ENCODE measurements at places on chromosomes 7 and 10.

- no peak for DNase-seq
These were observed 485 bp downstream of the ALOX5 start for GRCh38 chr10:45374350-45375052.

DNA sequence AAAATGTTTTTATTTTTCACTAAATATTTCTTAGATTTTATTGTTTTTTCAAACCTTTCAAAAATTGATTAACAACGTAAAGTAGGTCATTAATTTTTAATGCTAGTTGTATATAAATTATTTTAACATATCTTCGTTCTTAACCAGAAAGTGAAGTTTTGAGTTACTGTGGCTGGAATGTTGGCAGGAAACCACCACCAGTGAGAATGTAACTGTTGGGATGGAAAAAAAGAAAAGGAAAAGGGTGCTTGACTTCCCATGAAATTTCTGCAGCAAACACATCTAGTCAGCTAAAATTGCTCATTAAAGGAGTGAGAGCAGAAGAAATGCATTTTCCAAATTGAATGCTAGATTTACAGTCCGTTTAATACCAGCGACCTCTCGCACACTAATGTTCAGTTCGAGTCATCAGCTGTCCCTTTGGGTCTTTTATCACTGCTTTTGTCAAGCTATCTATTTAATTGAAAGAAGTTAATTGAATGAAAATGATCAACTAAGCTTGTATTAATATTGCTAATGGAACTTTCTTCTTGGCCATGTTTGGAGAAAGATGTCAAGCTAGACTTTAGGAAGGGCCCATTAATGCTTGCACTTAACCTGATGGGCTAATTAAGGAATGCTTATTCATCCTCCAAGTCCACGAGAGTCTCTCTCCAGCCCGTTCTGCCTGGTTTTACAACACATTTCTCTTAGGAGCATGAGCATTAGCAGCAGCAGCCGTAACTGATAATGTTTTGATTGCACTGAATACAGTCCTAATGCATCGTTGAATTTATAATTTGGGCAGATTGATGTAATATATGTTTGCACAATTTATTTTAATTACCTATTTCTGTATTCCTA, 70.1 kb downstream of the UBE3C start:
- no peak for DNase-seq

DNA sequence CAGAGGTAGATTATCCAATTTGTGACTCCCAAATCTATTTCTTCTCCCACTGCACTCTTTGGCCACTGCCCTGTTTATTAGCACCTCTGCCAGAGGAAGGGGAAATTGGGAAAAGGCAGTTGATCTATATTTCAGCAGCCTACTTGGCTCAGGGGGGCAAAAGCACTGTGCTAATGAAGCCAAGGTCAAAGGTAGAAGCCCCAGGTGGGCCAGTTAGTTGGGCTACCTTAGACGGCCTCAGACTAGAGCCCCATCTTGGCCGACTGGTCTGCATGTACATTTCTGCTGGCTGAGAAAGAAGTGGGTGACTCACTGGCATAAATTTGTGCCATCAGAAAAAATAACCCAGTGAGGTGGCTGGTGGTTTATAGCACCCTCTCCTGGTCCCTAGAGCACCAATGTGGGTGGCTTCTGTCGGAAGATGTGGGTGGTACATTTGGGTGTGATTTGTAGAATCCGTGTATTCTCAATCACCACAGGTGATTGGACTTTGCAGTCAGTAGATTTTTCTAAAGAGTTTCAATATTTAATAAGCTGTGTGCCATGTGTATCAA, 293.3 kb upstream of the MKI67 start:
- no peak for DNase-seq

- DNase-seq: no peak
These were observed 199.6 kb upstream of the SEMA3A start for GRCh38 chr7:84394219-84394618.

DNA sequence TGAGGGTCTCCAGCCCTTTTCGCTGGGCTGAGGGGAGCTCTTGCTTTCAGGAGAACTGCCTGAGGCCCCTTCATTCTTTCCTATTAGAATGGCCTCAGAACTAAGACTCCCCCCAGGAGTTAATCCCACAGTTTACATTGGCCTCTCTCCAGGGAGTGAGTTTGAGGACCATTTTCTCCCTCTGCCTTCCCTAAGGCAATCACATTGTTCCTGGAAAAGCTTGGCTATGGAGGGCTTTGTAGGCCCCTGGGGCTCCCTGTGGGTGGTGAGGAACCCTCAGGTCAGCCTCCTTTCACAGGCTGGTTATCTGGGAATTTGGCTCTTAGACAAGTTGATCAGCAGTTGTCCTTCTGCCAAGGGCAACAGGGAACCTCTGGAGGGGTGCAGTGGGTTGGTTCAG, 343.7 kb downstream of the RPS24 start:
- DNase-seq: no peak

- DNase-seq: no peak
These were observed 2.5 kb downstream of the ZEB1 start for GRCh38 chr10:31321396-31321941.

DNA sequence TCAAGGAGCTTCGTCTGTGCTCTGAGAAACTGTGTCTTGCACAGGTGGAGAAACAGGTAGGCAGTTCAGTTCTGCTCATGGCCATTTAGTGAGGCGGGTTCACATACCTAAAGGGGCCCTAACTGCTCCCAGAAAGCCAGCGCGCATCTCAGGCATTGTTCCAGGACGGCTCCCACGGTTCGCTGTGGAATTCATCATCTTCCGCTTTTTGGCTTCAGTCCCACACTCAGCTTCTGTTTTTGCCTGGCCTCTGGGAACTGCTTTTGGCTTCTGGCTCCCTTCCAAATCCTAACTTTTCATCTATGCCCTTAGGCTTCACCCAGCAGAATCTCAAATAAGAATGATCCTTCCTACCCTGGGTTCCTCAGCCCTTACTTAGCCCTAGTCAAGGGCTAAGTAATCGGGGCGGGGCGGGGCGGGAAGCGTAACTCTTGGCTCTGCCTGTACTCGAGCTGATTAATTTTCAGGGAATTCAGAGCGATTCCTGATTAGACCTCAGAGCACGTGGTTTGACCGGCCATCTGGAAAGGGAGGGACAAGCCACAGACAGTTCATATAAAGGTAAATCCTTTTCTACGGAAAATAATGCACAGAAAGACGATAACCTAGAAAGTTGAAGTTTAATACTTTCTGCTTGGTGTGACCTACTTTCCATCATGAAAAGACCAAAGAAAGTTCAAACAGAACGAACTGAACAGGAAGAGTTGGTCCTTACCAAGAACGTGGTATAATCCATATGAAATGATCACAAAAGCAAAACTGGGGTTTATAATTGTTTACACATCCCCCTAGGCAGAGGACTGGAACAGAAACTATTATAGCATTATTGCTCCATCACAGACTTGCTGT, 105.7 kb downstream of the ST8SIA6 start:
- no peak for DNase-seq

DNA sequence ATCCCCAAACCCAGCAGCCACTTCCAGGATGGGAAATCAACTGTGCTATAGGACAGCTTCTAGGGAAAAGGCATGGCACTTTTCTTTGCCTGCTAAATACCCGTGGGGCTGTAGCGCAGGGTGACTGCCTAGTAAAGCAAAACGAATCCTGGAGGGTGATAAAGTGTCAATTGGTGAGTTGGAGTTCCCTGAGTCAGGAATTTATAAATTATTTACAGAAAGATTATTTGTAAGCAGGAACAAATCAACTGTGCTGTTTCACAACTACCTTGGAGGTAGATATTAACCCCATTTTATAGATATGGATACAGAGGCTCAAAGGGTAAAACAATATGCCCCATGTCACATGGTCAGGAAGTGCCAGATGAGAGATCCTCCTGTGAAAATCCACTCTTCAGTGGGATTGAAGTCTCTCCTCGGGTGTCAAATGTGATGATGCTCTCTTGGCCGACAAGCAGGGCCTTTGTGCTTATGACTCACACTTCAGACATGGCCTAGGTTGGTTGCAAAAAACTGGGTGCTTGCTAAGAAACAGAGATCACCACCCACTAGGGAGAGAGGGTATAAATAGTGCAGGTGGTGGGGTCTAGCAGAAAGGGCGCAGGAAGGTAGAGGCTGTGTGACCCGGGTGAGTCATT, 383.2 kb upstream of the ZMIZ1 start:
- no peak for DNase-seq

DNA sequence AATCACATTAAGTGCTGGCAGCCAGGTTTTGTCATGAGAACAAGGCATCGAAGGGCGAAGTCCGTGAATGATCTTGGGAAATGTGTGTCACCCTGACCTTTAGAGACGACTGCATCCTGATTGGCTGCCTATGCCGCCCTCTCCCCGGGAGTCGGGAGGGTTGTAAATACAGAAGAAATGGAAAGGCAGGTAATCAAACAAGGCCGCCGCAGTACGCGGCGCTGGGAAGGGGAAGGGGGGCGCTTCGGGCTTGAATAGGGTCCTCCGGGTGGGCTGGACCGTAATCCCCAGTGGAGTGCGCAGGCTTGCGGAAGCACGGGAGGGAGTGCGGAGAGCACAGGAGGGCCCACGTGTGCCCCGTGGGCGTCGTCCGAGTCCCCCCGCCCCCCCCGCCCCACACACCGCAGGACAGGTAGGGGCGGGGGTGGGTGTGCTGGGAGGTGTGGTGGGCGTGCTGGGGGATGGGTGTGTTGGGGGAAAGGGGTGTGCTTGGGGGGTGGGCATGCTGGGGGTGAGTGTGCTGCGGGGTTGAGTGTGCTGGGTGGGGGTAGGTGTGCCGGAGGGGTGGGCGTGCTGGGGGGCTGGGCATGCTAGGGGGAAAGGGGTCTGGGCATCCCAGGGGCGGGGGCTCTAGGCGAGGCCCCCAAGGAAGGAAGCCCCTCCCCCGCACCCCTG, 169.4 kb downstream of the ARHGAP12 start:
- no peak for DNase-seq

- DNase-seq: no peak
These were observed 190.9 kb downstream of the DNAJB6 start for GRCh38 chr7:157527686-157528085.

GRCh38 chr10:96978621-96979154, 146.6 kb downstream of the LCOR start:
- DNase-seq: no peak

DNA sequence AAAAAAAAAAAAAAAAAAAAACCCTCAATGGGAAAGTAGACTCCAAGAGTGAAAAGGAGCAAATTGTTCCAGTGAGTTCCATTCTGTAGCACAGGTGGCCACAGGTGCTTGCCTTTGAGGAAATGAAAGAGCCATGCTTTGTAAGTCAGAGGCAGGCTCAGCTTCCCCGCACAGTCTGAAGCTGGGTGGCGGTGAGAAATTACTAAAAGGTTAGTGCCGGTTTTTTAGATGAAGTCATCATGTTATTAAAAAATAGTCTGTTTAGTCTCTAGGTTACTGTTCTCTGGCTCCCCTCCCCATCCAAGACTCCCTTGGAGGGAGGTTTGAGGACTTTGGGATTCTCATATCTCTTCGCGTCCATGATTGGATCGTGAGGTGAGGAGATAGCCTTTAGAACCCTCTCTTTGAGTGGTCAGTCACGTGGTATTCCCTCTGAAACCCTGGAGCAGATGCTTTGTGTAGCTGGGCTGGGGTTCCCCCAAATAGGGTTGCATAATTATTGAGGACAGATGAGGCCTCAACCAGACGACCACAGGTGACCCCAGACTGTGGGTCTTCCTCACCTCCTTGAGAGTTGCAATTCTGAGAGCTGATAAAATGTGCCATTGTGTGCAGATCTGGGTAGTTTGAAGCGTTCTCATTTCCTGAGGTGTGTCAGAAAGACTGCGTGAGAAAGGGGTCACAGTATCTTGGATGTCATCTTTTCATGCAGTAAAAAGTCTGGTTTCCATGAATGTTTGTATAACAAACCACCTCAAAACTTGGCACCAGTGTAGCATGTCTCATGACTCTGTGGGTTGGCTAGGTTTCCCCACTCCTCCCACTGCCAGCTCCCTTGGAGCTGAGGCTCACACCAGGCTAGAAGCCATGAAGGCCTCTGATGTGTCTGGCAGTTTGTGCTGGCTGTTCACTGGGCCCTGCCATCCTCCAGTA, 27.1 kb downstream of the OGDH start:
- DNase-seq: peak; percentile 31

GRCh38 chr10:125130260-125130659, 30.1 kb downstream of the CTBP2 start:
- DNase-seq: no peak

DNA sequence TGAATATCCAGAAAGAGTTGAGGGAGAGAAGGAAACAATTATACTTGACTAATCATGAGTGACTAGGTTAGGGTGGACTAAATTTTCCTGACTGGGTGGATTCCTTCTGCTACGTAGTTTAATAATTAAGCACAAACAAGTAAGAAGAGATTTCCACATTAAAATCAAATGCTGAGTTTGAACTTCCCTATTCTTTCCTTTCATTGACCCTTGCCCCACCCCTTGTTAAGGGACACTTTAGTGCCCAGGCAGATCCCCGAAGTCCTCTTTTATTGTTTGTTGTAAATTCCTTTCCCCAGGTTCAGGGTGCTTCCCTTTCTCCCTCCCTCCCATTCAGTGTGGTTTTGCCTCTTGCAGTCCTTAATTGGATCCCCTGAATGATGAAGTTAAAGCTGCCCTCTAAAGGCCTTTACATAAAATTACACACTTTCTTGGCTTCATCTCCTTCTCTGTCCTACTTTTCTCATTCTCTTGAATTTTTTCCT, 8.8 kb upstream of the SPAM1 start:
- no peak for DNase-seq

- DNase-seq: peak; percentile 42
These were observed 135.8 kb downstream of the CAMK1D start for GRCh38 chr10:12484941-12485805.
